CD8-positive, alpha-beta T cell (primary cell): ENCODE measurements at places on chromosomes 1 and 21.
A peak's percentile ranks its signal among the peaks of the same experiment; 100 is the strongest.

GRCh38 chr1:107965110-107965991, at the start of gene VAV3:
Gene VAV3 (minus strand): TSS chr1:107965180. CDS start chr1:107964869, 311 bp downstream.
- peak; percentile 42 for DNase-seq

- no peak for DNase-seq
These were observed 35.5 kb downstream of the IFNAR1 start for GRCh38 chr21:33360281-33360680.

- no peak for DNase-seq
These were observed 404.0 kb upstream of the VAMP3 start for GRCh38 chr1:7366955-7367665.

DNA sequence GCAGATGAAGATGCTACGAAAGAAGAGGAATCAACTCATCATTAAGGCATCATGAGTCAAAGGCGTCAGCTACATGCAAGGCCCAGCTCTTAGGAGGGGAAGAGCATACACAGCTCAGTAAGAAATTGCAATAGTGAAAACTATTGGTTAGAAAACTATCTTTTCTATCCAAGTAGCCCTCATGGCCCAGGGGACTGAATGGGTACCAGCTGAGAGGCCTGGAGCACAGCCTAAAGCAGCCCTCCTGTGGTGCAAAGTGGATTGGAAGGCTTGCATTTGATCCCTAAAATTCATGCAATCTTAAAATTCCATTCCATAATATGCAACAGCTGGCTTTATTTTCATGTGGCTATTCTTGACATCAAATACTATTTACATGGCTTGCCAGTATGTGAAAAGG, 251.8 kb upstream of the USP24 start:
- no peak for DNase-seq

- no peak for DNase-seq
These were observed 1013.8 kb downstream of the PLA2G4A start for GRCh38 chr1:187842406-187843165.

DNA sequence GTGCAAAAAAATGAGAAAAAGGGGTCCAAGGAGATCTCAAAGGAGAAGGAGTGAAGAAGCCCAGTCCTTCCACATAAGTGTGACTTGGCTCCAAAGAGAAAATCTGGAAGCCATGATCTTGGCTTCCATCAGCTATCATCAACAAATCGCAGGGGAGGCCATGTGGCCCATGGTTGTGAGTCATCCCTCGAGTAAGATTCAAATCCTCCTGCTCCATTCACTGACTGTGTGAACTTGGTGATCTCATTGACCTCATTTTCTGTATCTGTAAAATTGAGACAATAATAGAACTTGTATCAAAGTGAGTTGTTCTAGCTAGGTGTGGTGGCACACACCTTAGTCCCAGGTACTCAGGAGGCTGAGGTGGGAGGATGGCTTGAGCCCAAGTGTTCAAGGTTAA, 79.1 kb upstream of the OLIG2 start:
- DNase-seq: no peak

- no peak for DNase-seq
These were observed 129.4 kb downstream of the ZC3H11B start for GRCh38 chr1:219483530-219483929.

- DNase-seq: no peak
These were observed 95.2 kb downstream of the SPATA46 start for GRCh38 chr1:162281426-162281825.

- no peak for DNase-seq
These were observed 36.0 kb upstream of the TENT5C start for GRCh38 chr1:117569856-117570255.

GRCh38 chr1:242426271-242426905, 98.1 kb downstream of the PLD5 start:
- DNase-seq: no peak
